CD4-positive, alpha-beta T cell treated with Interleukin-4 for 1 hour (primary cell): ENCODE measurements at places on chromosomes 1 and 21.

- no peak for DNase-seq
Observed at GRCh38 chr21:42161401-42161955, 57.5 kb upstream of the ABCG1 start.

DNA sequence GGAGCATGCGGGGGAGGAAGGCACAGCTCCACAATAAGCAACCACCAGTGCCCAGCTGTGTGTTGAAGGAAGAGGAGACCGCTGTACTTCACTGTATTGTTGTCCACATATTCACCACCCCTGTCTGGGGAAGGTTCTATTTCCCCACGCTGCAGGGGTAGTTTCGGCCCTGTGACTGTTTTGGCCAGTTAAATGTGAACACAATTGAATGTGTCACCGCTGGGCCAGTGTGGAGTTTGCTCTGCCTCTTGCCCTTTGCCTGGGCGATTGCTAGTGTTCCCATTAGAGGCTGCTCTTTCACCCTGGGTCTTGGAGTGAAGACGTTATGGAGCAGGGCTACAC lies 32.6 kb downstream of the UBE4B start:
- no peak for DNase-seq

GRCh38 chr21:34690793-34691175 lies 22.0 kb downstream of the CLIC6 start:
- DNase-seq = no peak

GRCh38 chr1:150152772-150153456 lies 3.2 kb downstream of the PLEKHO1 start:
- DNase-seq = no peak
